ENCODE measurements at places on chromosomes 5 and 9. TPM values are rescaled to one million over a fixed set of nuclear protein-coding genes. Genes with fewer than 3 reads are reported as not detected.

CCDC127 gene
- 7.1 TPM for total RNA-seq

TMEM171 gene
- total RNA-seq, result 1.8 TPM

FGD3 gene
- not detected for total RNA-seq

TMEM203 gene
- 48.8 TPM for total RNA-seq

LCN9 gene
- not detected for total RNA-seq

THBS4 gene
- 11.9 TPM for total RNA-seq

OR1Q1 gene
- not detected for total RNA-seq

PLPP1 gene
- 326 TPM for total RNA-seq

DOCK8 gene
- total RNA-seq, result 0.44 TPM

All from smooth muscle cell of trachea (primary cell).